ENCODE measurements at places on chromosomes 4 and X.

- DNase-seq = no peak
These were observed 80.3 kb upstream of the FAM9B start for GRCh38 chrX:9114245-9114644.

DNA sequence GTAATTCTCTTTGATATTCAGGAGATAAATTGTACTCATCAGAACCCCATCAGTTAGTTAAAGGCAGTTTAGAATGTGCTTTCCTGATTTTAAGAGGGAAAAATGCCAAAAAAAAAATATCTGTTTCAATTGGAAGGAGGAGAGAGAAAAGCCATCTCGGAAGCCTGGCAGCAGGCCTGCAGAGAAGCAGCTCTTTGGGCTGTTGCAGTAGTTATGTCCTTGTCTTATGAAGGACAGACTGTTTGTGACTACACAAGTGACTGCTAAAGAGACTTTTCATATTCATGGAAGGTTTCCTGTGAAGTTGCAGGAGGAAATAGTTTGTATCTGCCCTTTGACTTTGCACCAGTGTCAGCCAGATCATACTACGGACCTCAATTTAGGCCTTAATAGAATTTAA, 88.8 kb downstream of the DCLK2 start:
- no peak for DNase-seq

DNA sequence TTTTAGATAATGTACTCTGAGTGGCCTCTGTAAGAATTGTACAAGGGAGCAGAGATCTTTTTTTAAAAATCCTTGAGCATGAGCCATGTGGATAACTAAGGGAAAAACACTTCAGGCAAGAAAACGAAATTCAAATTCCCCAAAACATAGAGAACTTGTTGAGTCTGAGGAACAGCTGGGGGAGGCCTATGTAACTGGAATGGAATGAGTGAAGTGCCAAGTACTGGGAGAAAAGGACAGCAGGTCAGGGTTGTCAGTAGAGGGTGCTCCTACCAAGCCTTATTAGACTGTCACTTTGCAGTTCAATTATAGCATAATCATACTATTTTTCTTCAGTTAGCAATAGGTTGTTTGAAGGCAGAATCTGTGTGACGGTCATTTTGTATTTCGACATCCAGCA, 135.1 kb downstream of the ARHGAP6 start:
- no peak for DNase-seq

DNA sequence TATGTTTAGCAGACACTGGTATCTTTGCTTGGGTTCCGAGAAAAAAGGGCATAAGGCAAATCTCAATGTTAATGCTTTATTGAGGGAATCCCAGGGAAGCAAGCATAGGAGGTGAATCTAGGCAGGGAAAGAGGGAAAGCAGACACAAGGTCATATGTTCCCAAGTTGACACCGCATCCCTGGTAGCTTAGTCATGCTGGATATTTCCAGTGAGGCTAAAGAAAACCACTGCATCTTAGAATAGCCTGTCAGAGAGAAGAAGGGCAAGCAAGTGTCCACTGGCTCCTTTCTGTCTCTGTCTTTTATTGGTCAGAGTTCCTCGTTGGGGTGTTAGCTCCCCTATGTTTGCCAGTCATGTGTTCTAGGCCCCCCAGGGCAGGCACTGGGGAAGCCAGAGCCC, 104.7 kb downstream of the NKX6-1 start:
- no peak for DNase-seq

GRCh38 chrX:153775293-153776119, 5.3 kb upstream of the SRPK3 start:
- no peak for DNase-seq

DNA sequence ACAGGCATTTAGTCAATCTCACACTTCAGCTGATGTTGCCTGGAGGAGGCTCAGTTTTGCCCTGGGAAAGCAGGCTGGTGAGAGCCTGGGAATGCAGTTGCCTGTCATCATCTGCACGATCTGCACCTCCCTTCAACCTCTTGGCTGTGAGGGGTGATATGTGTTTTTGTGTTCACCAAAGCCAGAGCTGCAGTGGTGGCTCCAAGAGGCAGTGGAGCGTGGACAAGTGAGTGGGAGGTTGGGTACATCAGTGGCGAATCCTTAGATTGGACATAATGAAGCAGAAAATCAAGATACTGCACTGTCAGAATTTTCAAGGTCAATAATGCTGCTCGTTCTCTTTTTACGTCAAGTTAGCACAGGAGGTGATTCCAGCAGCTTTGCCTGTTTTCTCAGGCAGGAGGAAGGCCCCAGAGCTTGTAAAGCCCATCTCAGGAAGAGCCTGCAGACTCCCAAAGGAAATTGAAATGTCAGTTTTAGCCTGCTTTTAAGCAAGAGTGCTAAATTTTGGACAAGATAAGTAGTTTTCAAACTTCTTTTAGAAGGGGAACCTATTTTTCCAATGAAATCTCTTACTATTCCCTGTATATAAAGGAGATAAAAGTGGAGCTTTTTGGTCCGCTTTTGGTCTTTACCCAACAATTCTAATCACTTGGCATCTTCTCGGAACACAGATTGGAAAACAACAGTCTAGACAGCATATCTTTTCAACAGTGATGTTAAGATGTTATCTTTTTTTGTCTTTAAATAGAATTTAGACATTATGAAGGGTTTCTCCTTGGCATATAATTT, 92.8 kb downstream of the FRAS1 start:
- DNase-seq = no peak
